ENCODE measurements at places on chromosomes 4 and X.
A peak's percentile ranks its signal among the peaks of the same experiment; 100 is the strongest.

DNA sequence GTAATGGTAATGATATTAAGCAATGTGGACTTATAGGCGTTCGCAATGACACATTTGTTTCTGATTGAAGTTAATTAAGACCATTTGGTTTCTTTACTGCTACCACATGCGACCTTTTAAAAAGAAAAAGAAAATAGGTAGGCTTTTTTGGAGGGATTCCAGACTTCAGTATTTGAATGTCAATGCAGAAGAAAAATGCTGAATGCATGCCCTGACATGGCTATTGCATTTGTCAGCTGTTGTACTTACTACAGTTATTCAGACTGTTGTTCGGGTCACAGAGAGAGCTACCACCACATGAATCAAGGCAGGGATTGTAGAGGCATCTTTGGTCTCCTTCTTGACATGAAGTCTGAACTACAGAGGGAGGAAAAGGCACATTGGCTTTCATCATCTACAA, 163.7 kb downstream of the CORIN start:
- no peak for DNase-seq

DNA sequence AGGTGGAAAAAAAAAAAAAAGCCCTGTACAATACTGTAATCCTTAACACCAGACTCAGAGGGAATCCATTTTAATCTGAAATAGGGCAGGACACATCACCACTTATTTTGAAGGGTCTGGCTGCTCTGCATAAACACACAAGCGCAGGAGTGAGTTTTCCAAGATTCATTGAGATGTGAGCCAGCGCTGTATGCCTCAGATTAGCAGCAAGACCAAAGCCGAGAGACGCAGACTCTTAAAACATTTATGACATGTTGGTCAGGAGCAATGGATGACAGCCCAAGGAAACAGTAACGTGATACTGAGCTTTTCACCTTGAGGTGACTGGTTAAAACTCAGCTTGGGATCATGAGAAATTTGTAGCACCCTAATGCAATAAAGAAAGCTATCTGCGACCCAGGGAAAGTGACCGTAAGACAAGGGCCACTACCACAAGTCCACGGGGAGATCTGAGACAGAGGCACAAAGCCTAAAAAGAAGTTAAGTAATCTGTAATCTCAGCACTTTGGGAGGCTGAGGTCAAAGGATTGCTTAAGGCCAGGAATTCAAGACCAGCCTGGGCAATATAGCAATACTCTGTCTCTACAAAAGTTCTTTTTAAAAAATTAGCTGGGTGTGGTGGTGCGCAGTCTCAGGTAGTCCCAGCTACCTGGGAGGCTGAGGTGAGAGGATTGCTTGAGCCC, 210.6 kb downstream of the COL25A1 start:
- no peak for DNase-seq

DNA sequence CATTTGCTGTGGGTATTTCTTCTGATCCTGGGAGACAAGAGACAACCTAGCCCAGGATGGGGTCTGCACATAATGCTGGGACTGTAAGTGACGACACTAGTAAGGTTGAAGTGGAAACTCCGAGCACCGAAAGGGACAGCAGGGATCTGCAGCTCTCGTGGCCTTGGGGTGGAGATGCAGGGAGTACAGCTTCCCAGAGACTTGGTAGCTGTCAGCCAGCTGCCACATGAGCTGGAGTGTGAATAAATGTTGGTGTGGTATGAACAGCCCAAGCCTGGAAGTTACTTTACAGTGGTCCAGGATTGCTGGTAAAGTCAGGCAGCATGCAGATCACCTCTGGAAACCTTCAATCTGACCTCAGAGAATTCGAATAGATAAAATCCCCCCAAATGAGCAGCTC, 97.6 kb downstream of the FAM193A start:
- no peak for DNase-seq

- DNase-seq: no peak
Observed at GRCh38 chr4:20617678-20618396, 82.4 kb upstream of the PACRGL start.

GRCh38 chr4:6226506-6226905, 26.2 kb upstream of the JAKMIP1 start:
- no peak for DNase-seq

DNA sequence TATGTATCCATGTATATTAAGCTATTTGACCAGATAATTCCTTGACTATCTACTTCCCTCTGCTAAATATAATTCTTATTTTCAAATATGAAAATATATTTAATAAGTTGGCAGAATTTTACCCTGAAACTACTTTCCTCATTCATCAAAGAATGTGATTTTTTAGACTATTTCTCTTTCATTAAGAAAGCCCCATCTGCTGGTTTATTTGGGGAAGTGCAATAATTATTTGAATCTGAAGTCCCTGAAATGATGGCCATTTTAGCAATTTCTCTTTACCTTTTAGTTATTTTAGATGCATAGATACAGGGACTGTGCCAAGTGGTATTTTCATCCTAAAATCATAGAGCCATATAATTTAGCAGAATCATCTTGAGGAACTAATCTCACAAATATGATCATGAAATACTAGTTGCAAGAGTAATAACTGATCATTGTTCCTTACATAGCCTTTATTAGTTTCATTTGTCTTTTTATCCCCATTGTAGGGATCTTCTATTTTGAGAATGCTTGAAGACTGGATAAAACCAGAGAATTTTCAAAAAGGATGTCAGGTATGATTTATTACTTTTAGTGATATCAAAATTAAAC, 39.0 kb downstream of the ENPEP start:
- peak; percentile 52 for DNase-seq

GRCh38 chr4:75549019-75549418, 6.8 kb upstream of the ODAPH start:
- no peak for DNase-seq

- DNase-seq: no peak
Observed at GRCh38 chr4:77347351-77347966, 190.5 kb downstream of the CCNG2 start.

- no peak for DNase-seq
Observed at GRCh38 chr4:61872983-61873382, 672.9 kb downstream of the ADGRL3 start.

GRCh38 chr4:125447551-125448290, 133.0 kb downstream of the FAT4 start:
- no peak for DNase-seq

DNA sequence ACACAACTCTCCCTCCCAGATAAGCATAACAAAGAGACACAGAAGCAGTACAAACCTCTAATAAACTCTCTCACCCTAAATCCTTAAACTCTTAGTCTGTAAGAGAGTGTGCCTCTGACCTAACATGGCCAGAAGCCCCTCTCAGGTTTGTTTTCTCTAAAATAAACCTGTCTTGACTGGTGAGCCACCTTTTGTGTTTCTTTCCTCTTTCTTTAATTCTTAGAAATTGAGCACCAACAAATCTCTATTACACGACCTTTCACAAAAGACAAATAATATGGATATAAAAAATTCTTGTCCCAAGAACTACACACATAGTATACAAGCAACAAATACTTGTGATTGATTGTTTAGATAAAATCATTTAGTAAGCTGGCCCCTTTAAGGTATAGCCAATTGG, 573.7 kb downstream of the EPHA5 start:
- DNase-seq: no peak

GRCh38 chrX:34848281-34848680, 94.3 kb upstream of the FAM47B start:
- DNase-seq: no peak

- DNase-seq: no peak
Observed at GRCh38 chrX:77446908-77447652, at the start of gene FGF16. TSS of gene FGF16 (plus strand) at chrX:77447389. CDS start at chrX:77447675, 286 bp downstream.

DNA sequence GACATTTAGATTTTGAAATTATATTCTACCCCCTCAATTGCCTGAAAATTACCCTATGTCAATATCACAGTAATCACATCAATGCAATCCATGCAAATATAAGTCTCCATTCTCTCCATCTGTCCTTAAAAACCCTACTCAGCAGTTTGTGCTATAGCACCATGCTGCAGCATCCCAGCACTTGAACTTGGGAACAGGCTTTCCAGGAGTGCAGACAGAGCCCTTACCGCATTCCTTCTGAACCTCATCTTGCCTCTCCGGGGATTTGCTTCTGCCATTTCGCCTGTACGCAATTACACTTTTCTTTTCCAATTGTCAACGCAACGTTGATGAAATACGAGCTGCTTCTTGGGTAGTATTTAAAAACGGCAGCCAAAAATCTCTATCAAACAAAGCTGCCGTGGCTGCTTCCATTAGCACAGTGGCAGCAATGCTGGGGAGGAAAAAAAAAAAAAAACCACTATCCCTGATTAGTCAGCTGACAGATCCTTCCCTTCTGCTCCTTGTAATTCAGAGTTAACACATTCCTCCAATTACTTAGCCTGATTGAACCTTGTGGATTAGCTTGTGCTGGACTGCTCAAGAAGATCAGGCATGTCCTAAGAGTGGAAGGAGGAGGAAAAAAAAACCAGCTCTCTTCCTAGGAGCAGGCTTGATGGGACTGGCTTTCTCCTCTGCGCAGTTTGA, 65.6 kb downstream of the MCF2 start:
- DNase-seq: no peak

DNA sequence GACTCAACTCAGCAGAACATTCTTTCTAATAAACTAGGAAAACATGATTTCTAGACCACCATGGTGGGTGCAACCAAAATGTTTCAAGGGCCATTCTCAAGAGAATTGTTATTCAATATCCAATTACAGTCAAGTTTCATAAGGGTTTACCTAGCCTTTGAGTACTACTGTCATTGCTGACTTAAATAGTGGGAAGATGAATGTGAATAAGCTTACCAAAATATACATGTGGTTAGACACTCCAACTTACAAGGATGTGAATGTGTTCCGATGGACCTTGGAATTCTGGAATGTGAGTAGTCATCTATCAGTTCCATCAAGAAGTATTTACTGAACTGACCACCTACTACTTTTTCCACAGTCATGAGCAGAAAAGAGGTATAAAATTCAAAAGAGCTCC, 16.9 kb downstream of the SH3RF1 start:
- DNase-seq: no peak

DNA sequence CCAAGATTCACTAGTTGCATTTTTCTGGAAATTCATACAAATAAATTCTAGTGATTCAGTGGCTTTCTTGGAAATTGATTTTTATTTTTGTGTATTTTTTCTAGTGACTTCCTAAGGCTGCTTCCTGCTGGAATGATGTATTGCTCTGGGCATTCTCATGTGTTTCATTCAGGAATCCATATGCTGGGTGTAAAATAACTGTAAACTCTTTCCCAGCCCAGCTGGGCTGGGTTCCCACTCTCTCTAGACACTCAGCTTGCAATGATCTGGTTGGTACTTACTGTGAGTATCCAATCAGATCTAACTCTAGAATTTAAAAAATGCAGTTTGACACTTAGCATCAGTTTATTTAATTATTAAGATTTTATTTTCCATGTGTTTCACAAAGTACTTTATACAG, 882.2 kb downstream of the STIM2 start:
- DNase-seq: no peak

- peak; percentile 53 for DNase-seq
Observed at GRCh38 chrX:43750248-43750676, 94.2 kb downstream of the MAOA start.

DNA sequence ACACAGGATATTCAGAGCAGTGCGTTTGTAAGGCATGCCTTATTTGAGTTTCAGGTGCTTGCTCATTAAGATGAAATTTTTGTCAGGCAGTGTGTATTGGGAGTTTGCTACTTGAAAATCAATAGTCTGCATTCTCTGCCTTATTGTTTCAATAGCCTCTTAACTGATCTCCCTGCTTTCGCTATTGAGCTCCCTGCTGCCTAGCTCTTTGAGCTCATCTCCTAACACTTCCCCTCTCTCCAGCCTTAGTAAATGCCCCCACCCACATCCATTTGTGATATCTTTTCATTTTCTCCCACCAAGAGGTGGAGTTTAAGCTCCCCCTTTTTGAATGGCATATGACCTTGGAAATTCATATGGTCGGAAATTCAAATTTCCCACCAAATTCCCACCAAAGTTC, 256.6 kb downstream of the IL1RAPL1 start:
- no peak for DNase-seq

GRCh38 chr4:109969919-109970318, 57.2 kb downstream of the EGF start:
- DNase-seq: no peak

GRCh38 chr4:38067499-38067898, 107.3 kb downstream of the PTTG2 start:
- DNase-seq: no peak

GRCh38 chr4:139841464-139842195, 176.0 kb downstream of the MGST2 start:
- DNase-seq: no peak

DNA sequence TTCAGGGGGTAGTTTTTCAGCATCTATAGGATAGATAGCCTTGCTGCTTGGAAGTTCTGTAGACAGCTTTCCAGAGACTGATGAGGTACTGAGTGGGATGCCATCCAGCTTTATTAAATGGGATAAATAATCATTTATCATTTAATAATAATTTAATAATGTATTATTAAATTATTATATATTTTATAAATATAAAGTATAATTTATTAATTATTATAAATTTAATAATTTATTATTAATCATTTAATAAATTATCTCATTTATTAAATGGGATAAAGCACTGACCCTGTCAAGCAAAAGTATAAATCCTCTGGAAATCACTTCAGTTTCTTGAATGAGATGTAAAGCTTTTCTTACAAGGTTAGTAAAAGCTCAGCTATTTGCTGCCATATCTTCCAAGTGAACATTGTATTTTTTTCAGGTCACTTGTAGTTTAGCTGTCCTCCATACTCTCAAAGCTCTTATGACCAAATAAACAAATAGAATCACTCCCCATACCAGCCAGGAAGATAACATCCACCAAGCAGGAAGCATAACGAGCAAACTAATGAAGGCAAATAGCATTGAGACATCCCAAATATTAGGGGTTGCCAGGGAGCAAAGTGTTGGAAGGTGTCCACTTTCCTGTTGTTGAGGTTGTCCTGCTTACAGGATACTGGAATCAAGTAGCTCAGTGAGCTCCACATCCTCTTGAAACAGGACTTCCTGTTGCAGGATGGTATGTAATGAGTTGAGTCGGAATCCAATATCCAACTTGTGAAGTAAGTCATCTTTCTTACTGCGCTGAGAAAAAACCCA, 88.9 kb downstream of the ZNF674 start:
- DNase-seq: no peak

- no peak for DNase-seq
Observed at GRCh38 chr4:73181231-73181630, 77.4 kb downstream of the ANKRD17 start.

DNA sequence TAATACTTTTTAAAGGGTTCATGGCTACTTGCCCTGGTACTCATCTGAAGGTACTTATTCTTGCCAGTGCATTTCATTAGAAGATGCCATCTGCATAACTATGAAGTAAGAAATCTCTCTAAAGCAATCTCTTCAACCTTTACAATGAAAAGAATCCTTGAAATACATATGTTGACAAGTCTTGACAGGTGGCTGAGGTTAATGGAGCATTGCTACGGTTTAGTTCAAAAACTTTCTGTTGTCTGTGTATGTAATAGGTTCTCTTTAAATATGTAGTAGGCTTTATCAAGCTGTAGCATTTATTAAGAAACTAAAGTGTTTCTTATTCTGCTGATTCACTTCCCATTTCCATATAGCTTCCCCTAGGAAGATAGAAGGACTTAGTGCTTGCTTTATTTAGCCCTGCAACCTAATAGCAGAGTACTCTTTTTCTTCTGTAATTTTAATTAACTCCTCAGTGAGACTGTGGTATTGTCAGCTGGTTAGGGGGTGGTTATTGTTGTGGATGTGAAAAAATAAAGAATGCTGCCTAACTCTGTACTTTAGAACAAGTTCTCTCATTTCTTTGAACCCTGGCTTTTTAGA, 39.3 kb downstream of the SLAIN2 start:
- DNase-seq: no peak
